Smooth muscle cell of the pulmonary artery (primary cell): ENCODE measurements at places on chromosomes 4 and X. TPM values are rescaled to one million over a fixed set of nuclear protein-coding genes. Genes with fewer than 3 reads are reported as not detected.

The PPEF1 gene
- total RNA-seq: 0.03 and 0.26 TPM in 2 replicates

The C4orf51 gene
- total RNA-seq: not detected in 2 replicates

The MAGEA1 gene
- total RNA-seq: not detected in 2 replicates

The FRAS1 gene
- total RNA-seq: 2.0 and 37.8 TPM in 2 replicates

The TCEAL1 gene
- 16.6 and 20.1 TPM in 2 replicates for total RNA-seq

The CXCL11 gene
- total RNA-seq: not detected in 2 replicates

The GPRASP1 gene
- total RNA-seq: 2.8 and 4.6 TPM in 2 replicates

The GLUD2 gene
- 1.7 and 2.0 TPM in 2 replicates for total RNA-seq

The MFAP3L gene
- 7.2 and 14.3 TPM in 2 replicates for total RNA-seq

The MAMLD1 gene
- total RNA-seq: 1.1 and 2.6 TPM in 2 replicates

The FHIP1A gene
- 0.07 and 0.66 TPM in 2 replicates for total RNA-seq

The NAT8L gene
- total RNA-seq: 0.13 and 0.76 TPM in 2 replicates
